PC-9 (cell line): ENCODE measurements at places on chromosomes 3 and 15. TPM values are rescaled to one million over a fixed set of nuclear protein-coding genes. Genes with fewer than 3 reads are reported as not detected.

The OCA2 gene
- total RNA-seq, result not detected in 2 replicates

The NTRK3 gene
- total RNA-seq, result not detected in 2 replicates

The MKRN2 gene
- total RNA-seq, result 25.0 and 30.9 TPM in 2 replicates

The TM2D3 gene
- 18.8 and 21.7 TPM in 2 replicates for total RNA-seq

The HESX1 gene
- total RNA-seq, result 3.4 and 4.4 TPM in 2 replicates

- no peak for DNase-seq
Observed at GRCh38 chr3:57152151-57153143, 12.7 kb downstream of the IL17RD start.

- DNase-seq, result no peak
Observed at GRCh38 chr3:103511891-103512290, 1077.1 kb downstream of the ZPLD1 start.

- DNase-seq, result no peak
Observed at GRCh38 chr3:42853056-42853455, 22.6 kb downstream of the CYP8B1 start.

DNA sequence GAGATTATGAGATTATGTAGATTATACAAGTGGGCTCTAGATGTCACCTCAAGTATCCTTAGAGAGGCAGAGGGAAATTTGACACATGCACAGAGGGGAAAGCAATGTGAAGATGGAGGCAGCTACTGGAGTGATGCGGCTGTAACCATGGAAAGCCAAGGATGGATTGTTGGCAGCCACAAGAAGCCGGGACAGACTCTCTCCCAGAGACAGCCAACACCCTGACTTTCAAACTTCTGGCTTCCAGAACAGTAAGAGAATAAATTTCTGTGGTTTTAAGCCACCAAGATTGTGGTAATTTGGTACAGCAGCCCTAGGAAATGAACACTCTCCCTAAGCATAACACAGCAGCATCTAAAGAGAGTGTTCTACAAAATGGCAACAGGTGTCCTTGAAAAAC lies 34.4 kb upstream of the PRICKLE2 start:
- no peak for DNase-seq

GRCh38 chr3:64501298-64501906 lies 186.4 kb downstream of the ADAMTS9 start:
- DNase-seq, result no peak

GRCh38 chr3:138842483-138843188 lies 7.9 kb upstream of the PIK3CB start:
- DNase-seq, result no peak

- DNase-seq, result no peak
Observed at GRCh38 chr15:83714939-83715628, 61.2 kb downstream of the ADAMTSL3 start.

- DNase-seq, result peak; percentile 70
Observed at GRCh38 chr15:76056931-76057330, 2.9 kb upstream of the TMEM266 start.

- no peak for DNase-seq
Observed at GRCh38 chr15:101092156-101092866, 159.5 kb downstream of the CHSY1 start.

GRCh38 chr3:193843474-193844301 lies 250.7 kb downstream of the OPA1 start:
- DNase-seq, result peak; percentile 67

- DNase-seq, result no peak
Observed at GRCh38 chr15:83992324-83993031, 243.1 kb upstream of the GOLGA6L4 start.
